Common myeloid progenitor, CD34-positive (primary cell): ENCODE measurements at places on chromosomes 4 and X.

- DNase-seq, result no peak
Measured at GRCh38 chrX:12972878-12973560, 1.9 kb upstream of the TMSB4X start.

DNA sequence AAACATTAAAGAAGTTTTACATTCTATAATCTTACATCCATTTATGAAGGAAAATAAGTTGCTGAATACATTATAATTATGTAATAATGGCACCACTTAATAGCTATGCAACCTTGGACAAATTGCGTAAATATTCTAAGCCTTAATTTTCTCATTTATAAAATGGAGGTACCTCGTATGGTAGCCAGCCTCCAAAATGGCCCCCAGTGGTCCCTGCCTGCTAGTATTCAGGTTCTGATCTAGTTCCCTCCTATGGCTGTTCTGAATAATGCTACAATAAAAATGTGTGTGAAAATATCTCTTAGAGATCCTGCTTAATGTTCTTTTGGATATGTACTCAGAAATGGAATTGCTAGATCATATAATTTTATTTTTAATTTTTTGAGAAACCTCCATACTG lies 11.0 kb upstream of the NKX3-2 start:
- no peak for DNase-seq

DNA sequence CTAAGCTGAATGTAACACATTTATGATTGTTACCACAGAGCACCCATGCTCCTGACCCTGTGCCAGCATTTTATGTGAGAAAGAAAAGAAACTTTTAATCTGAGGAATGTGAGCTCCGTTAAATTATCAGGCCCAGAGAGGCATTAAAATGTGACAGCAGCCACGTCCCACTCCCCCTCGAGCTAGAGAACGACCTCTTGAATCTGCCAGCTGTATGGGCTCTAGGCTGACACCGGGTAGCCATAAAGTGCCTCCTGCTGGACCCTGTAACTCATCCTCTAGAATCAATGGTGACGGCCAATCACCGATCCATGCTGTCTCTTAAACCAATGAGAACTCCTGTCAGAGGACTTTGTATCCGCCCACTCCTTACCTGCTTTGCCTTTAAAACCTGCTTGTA lies 110.2 kb upstream of the ADRA2C start:
- no peak for DNase-seq

DNA sequence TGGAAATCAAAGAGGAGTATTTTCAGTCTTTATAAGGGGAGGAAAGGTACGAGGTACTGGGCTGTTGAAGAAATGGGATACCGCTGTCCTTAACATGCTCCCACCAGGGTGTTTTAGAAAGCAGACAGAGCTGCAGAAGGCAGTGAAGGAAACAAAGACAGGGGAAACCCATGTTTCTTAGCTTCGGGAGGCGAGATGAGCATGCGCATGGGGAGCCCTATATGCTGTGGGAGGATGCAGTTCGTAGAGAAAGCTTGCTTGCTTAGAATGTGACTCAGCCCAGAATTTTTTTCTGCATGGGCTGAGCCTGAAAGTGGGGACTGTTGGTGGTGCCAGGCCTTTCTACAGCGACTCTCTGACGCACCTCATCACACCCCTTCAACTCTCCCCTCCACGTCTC lies 28.8 kb upstream of the SCOC start:
- DNase-seq, result no peak

DNA sequence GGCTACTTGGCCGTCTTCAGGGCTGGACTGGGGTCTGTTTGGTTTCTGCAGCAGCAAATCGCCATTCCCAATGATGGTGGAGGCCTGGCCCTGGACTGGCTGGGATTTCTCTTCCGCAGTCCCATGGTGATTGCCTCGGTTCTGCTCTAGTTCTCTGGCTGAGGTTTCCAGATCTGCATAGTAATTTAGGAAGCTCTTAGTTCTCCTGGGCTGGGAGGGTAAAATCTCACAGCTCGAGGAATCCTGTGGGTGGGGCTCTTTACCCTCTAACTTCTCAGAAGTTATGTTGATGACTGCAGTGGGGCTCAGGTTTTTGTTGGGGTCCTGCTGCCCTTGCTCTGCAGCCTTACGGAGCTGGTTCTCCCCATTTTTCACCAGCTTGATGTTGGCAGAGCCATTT lies 200.6 kb downstream of the APBB2 start:
- DNase-seq, result no peak

DNA sequence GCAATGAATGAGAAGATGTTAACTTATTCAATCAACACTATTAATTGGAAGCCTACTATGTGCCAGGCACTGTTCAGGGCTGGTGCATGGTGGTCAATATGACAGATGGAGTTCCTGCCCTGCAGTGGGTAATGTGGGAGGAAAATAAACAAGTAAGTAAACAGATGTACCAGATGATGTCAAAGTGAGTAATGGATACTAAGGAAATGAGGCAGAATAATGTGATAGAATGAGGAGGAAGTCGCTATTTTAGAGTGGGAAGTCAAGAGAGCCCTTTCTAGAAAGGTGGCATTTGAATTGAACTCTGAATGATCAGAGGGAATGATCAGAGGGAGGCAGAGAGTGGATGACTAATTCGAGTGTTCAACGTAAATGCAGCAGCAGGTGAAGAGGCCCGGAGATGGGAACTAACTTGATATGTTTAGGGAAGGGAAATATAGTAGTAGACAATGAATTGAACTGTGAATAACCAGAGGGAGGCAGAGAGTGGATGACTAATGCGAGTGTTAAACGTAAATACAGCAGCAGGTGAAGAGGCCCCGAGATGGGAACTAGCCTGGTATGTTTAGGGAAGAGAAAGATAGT lies 48.3 kb downstream of the HMGB3 start:
- DNase-seq, result no peak

- DNase-seq, result no peak
Measured at GRCh38 chrX:25288676-25289075, 272.9 kb upstream of the ARX start.

DNA sequence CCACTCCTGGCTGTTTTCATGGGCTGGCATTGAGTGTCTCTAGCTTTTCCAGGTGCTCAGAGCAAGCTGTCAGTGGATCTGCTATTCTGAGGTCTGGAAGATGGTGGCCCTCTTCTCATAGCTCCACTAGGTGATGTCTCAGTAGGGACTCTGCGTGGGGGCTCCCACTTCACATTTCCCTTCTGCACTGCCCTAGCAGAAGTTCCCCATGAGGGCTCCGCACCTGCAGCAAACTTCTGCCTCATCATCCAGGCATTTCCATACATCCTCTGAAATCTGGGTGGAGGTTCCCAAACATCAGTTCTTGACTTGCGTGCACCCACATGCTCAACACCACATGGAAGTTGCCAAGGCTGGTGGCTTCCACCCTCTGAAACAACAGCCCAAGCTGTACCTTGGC lies 13.8 kb downstream of the GLRA3 start:
- DNase-seq, result no peak

DNA sequence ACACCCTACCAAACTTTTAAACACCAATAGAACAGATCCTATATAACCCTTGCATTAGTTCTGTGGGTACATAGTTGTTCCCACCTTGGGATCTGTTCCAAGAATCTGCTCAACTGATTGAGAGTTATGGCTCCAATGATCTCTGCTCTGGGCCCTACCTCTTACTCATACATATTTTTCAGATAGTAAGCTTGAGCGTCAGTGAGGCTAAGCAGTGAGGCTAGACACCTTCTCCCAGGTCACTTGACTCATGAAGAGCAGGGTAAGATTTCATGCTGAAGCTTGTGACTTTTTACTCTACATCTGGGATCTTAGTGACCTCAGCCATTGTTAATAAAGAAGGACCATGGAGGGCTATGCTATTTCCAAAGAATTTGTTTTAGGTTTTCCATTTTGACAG lies 23.1 kb upstream of the TNIP3 start:
- no peak for DNase-seq

DNA sequence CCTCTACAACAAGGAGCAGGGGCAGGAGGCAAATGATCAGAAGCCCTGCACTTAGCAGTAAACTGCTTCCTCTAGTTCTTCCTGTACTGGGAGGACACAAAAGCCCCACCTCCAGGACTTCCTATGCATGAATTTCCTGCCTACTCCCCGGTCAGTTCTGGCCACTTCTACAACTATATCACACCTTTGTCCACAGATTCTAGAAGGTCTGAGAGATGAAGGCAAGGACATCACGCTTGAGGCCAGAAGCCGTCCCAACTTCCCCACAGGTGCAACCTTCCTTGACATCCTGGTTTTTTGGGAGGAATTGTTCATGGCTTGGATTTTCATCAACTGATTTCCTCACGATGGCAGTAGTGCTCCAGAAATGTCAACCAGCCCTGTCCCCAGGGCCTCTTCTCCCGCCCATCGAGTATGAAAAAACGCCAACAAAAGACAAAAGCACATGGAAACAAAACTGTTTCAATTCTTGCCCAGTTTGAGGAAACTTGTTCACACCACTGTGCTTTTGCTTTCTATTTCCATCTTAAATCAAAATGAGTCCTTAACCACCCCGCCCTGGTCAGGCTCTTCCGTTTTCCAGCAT lies 206.5 kb upstream of the STK26 start:
- peak; percentile 95 for DNase-seq

DNA sequence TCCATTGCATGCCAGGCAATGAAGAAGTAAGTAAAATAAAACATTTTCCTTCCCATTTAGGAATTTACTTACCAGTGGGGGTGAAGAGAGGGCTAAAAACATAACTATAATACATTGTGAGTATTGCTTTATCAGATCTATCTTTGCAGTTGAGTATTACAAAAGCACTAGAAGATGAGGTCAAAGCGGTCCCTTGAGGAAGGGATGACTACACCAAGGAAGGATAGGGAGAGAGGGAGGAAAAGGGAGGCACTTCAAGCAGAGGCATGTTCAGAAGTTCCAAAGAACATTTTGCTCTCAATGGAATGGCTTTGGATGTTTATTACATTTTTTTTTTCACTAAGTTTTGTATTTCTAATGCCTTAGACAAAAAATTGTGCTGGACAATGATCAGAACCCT lies 127.8 kb downstream of the TET2 start:
- no peak for DNase-seq

DNA sequence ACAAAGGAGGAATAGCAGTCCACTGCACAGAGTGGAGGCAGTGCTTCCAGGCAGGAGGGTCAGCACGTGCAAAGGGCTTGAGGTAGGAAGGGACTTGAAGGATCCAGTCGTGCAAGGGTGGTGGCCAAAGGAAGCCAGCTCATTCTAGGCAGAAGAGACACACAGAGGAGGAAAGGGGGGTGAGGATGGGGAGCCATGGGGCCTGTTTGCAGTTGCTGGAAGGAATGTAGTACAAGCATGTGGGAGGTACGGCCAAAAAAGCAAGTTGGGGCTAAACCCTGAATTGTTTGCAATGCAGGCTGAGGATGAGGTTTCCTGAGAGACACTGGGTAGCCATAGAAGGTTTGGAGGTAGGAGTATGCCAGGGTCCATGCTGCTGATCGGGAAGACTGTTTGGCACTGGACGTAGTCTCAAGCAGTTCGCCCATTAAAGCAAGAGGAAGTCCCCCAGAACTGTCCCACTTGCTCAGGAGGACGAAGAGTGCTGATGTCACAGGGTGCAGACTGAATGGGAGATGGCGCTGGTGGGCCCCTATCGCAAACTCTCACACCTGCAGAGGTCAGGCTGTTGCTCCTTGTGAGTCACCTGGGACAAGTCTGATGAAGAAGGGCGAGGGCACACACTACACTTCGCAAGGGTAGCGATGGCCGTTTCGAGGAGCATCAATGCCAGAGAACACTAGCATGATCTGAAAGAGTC lies 9.1 kb upstream of the MAN2B2 start:
- DNase-seq, result no peak

GRCh38 chr4:109037026-109037425 lies 265.4 kb downstream of the COL25A1 start:
- no peak for DNase-seq

- DNase-seq, result no peak
Measured at GRCh38 chrX:129599996-129600395, 54.8 kb downstream of the APLN start.

GRCh38 chrX:12292996-12293765 lies 154.9 kb downstream of the FRMPD4 start:
- DNase-seq, result no peak

DNA sequence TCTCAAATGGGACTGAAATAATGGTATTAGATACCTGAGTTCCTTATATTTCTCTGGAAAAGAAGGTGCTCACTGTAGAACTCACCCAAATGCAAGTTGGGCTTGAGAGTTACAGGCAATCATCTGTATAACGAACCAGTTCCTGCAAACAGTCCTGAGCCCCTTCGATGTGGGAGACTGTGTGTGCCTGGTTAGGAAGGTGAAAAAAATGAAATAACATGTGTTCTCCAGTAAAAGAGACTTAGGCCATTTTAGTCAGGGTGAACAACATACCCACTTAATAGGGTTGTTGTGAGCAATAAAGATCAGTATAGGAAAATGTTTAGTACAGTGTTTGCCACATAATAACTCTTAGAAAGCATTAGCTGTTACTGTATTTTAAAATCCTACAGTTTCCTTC lies 23.4 kb downstream of the STIM2 start:
- no peak for DNase-seq

GRCh38 chr4:113407409-113407808 lies 354.1 kb downstream of the CAMK2D start:
- no peak for DNase-seq

- DNase-seq, result no peak
Measured at GRCh38 chrX:10280071-10280470, 123.3 kb downstream of the CLCN4 start.

GRCh38 chr4:47785153-47785552 lies 52.7 kb downstream of the CORIN start:
- DNase-seq, result no peak

- DNase-seq, result peak; percentile 24
Measured at GRCh38 chrX:9352243-9352642, 112.6 kb upstream of the TBL1X start.

- DNase-seq, result peak; percentile 63
Measured at GRCh38 chr4:112060212-112060611, 85.0 kb upstream of the FAM241A start.

DNA sequence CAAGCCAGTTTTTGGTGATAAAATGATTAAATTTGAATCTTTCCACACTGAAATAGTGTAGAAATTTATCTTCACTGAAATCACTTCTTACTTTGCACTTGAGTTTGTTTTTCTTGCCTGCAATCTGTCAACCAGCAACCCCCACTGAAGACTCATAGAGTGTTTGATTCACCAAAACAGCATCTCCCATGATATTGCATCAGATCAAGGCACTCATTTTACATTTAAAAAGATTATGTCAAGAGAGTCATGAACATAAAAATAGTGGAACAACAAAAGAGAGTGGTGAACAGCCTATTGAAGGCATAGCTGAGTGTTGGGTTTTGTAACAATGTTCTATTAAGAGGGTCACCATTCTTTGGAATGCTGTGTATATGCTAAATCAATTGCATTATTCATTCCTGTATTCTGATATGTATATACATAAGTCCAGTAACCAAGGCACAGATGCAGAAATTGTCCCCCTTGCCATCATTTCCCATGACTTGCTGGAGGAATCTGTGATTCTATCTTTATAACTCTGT lies 1934.9 kb downstream of the ARAP2 start:
- DNase-seq, result no peak

DNA sequence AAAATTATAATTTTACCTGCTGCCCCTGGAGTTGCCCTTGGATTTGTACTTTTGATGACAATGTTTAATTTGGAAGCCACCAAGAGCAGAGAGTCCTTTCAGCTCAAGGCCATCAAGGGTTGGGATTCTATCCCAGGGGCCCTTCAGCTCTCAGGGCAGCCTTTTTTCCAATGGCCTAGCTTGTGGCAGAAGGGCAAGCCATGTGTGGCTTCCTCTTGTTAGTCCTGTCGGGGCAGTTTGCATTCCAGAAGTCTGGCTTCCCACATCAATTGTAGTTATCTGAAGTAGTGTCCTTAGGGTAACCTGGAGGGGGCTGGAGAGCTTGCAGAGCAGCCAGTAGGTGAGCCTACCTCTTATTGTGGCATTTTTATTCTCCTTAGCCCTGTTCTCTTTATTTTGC lies 569.4 kb downstream of the TRAM1L1 start:
- no peak for DNase-seq

- no peak for DNase-seq
Measured at GRCh38 chr4:78129383-78130108, 72.4 kb downstream of the FRAS1 start.
